Activated CD4-positive, alpha-beta T cell treated with anti-CD3 and anti-CD28 coated beads, Interleukin-2, Interleukin-6, amounts not matched to agents 100 ng/mL and 50 ng/mL, durations not matched to agents 16 hours and 8 hours (primary cell): ENCODE measurements at places on chromosomes 13 and 19.

DNA sequence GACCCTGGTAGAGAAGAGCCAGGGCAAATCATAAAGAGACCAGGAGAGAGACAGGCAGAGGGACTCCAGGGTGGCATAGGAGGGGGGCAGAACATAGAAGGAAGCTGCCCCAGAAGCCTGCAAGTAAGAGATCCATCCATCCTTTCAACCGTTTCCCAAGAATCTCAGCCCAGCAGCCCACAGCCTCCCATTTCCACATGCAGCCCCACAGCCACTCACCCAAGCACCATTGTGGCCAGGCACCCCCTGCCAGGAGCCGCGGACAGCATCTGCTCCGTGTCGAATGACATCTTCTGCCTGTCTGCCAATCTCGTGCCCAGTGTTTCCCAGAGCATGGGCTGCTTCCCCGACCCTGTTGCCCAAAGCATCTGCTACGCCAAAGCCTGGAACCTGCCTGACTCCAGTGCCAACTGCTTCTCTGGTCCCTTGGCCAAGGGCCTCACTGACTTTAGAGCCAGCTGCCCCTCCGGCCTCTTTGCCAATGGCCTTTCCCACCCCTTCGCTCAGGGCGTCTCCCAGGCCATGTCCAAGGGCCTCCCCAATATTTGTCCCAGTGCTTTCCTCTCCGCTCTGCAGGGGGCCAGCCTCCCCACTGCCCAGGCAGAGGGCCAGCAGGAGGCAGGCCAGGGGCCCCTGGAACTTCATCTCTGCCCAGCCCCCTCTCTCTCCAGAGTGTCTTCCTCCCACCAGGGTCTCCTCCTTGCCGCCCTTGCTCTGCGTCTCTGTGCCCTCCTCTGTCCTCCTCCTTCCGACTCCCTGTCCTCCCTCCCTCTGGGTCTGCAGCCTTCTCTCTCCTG, 420 bp downstream of the DMKN start:
- no peak for DNase-seq

GRCh38 chr19:30513082-30513411, 140.9 kb downstream of the ZNF536 start:
- no peak for DNase-seq

DNA sequence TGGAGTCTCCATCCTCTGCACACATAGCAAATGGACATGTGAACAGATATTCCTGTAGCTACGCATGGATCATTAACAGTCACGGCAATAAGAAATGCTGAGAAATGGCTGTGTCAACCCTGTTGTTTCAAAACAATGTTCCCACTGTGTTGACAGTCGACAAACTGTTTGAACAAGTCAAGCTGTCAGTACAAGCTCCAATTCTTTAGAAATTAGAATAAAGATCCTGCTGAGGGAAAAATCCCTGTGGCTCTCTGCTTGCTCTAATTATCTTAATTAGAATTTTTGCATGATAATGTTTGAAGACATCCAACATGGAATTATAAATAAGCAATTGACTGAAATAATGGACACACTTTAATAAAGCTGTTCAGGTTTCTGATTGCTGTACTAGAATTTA, 37.9 kb upstream of the CPB2 start:
- DNase-seq: no peak

GRCh38 chr13:72168126-72168855, 301.3 kb upstream of the DACH1 start:
- no peak for DNase-seq

GRCh38 chr19:49056101-49056901, 1.2 kb downstream of the CGB7 start:
- DNase-seq: peak; percentile 53

DNA sequence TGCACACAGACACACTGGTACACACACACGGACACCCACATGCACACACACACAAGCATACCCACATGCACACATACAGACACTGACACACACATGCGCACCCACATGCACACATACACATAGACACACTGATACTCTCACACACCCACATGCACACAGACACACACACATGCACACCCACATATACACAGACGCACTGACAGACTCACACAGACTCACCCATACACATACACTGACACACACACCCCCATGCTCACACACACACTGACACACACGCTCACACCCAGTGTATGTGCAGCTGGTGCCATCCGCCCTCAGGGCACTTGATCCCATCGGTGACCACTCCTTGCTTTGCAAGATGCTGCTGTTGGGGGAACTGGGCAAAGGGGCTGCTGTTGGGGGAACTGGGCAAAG, 9.7 kb upstream of the RASA3 start:
- DNase-seq: no peak

DNA sequence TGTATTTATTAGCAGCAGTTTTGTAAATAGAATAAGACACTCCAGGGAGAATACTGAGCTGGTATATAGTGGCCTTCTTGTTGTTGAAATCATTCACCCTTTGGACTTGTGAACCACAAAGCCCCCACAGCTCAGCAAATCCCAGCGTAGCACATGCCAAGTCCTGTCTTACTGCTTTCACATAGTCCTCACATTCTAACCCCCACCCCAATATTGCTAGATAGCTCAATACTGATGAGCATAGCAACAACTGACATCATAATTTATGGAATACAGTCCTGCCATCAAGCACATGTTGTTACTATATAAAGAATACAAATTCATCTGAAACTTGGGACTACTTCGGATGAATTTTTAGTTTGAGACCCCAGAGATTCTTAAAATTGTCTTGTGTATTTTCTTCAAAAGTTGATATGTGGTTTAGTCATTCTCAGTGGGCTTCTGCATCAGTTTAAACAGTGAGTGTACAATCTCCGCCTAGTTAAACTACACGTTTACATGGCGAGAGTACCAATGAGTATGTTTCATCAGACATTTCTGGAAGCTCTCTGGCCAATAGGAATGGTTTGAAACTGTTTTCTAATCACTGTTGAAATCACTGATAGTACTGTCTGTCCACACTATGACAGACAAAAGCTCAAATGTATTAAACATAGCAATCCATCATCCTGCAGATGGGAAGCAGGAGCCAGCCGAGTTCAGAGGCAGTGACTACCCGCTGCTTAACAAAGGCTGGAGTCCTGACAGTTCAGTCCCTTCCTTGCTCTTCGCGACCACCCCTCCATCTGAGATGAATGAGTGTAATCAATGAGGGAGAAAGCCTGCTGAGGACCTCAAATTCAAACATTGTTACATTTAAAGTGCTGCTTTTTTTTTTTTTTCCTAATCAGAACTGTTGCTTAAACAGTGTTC, 15.2 kb downstream of the DACH1 start:
- DNase-seq: no peak

- DNase-seq: no peak
Observed at GRCh38 chr13:40440990-40441820, 225.2 kb downstream of the FOXO1 start.

DNA sequence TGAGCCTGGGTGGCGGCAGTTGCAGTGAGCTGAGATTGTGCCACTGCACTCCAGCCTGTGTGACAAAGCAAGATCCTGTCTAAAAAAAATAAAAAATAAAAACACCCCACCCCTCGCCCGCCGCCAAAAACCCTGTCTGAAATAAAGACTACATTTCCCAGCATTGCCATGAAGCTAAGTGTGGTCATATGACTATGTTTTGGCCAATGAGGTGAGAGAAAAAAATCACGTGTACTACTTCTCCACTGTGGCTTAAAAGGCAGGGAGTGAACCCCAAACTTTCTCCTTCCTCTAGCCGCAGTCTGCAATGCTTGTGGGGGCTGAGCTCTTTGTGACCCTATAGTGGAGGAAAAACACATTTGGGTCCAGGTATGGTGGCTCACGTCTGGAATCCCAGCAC, 54.9 kb downstream of the COLGALT1 start:
- peak; percentile 29 for DNase-seq

DNA sequence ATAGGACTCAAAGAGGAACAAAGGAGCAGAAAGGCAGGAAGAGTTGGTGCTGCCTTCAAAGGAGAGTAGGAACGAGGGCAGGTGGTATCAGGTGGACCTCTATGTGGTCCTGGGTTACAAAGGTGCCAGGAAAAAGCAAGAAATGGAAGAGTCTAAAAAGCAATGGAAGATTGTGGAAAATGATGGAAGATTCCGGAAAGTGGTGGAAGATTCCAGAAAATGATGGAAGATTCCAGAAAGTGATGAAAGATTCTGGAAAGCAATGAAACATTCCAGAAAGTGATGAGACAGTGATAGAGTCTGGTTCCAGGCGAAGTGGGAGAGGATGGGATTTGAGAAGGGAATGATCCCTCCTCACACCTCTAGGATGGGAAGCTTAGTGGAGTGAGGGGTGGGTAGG, 55.3 kb downstream of the ZNF557 start:
- no peak for DNase-seq

DNA sequence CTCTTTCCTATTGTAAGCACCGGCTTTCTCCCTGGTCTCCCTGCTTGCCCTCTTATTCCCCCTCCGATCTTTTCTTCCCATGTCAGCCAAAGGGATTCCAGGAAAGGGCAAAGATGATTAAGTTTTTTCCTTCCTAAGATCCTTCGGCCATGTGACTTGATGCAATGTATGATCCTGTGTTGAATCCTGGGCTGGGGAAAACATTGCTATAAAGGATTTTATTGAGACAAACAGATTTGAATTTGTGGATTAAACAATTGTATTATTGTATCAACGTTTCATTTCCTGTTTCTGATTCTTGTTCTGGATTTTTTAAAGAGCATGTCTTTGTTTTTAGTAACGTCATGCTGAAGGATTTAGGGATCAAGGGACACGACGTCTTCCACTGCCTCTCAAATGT, 16.9 kb upstream of the ZNF541 start:
- DNase-seq: no peak

GRCh38 chr19:3512562-3513228, 6.6 kb downstream of the FZR1 start:
- no peak for DNase-seq

GRCh38 chr19:10068205-10068604, 17.9 kb upstream of the SHFL start:
- DNase-seq: no peak

- peak; percentile 29 for DNase-seq
Observed at GRCh38 chr19:29622166-29623070, 16.3 kb downstream of the POP4 start.

DNA sequence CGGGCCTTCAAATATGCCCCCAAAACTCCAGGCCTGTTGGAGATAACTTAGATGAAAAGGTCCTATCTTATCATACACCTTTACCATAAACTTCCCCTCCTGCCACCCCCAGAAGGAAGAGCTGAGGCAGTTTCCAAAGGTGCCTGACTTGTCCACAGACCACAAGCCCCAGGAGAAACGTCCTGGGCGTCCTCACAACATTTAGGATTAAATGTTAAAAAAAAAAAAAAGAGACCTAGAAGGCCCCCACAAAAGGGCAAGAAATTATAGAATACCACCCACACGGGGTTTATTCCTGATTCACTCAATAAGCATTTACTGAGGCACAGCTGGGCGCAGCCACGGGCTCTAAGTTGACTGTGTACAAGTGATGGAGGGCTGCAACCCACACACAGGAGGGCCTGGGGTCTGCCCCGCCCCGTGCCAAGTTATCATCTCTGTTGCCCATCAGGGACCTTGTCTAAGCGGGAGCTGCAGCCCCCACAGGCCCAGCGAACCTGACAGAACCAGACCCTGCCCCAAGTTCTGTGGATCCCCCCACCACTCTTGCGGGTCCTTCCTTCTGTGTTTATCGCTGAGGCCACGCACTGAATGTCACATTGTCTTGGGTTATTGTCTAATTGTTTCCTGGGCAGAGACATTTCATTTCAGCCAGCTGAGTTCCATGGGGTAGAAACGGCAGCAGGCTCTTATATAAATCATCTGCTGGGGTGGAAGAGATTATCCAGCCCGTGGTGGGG, 83.0 kb upstream of the TM9SF2 start:
- no peak for DNase-seq

GRCh38 chr13:111639196-111639705, 318.8 kb downstream of the TEX29 start:
- DNase-seq: no peak

GRCh38 chr13:45940061-45940460, 88.5 kb upstream of the SIAH3 start:
- no peak for DNase-seq

DNA sequence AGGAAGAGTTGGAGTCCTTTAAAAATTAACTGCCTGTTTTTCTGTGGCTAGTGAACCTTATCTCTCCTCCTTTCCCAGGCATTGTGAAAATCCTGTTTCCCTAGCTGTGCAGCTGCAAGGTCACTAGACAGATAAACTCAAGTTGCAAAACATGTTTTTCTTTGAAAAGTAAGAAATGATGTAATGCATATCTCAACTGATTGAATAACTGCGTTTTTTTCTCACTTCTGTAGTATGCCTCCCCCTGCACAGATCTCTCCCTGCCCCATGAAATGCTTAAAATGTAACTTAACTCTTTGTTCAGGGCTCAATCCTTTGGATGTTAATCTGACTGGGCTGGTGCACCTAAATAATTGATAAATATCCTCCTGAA, 27.7 kb upstream of the CYSLTR2 start:
- DNase-seq: no peak

DNA sequence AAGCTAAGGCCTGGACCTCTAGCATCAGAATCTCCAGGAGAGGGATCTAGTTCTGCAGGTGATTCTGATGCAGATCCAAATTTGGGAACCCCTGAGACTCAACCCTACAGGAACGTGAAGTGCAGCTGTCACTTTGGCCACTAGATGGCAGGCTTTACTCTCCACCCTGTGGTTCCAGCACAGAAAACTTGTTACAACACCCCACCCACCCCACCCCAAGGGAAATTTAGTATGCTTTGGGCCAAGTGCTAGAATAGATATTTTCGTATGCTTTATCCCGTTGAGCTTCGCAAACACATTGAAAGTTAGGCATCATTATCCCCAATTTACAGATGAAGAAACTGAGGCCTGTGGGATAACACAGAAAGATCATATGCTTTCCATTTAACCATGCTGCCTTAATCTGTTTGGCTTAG, 232.0 kb downstream of the B3GLCT start:
- peak; percentile 68 for DNase-seq

DNA sequence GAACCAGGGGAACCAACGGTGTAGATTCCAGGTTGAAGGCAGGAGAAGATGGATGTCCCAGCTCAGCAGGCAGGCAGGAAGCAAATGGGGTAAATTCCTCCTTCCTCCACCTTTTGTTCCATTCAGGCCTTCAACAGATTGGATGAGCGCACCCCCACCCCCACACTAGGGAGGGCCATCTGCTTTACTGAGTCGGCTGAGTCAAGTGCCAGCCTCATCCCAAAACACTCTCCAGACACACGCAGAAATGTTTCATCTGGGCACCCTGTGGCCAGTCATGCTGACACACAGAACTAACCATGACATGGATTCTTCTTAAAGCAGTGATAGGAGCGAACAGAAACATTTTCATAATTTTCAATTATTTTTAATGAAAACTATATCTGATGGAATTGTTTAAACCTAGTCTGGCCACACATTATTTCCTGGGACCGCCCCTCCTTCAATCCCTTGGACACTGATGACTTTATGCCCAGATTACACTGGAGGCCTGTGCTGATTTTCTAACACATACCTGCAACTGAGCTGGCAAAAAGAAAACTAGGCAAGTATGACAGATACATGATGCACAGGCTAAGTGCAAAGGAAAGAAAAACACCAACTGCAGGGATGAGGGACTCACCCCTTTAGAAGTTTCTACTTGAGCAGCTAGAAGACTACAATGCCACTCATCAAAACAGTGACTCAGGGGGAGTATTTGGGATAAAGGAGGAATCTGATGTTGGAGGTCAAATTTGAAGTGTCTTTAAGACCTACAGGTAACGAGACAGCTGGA, 154.2 kb downstream of the TNFRSF19 start:
- no peak for DNase-seq
